ENCODE measurements at places on chromosomes 16 and 17.

DNA sequence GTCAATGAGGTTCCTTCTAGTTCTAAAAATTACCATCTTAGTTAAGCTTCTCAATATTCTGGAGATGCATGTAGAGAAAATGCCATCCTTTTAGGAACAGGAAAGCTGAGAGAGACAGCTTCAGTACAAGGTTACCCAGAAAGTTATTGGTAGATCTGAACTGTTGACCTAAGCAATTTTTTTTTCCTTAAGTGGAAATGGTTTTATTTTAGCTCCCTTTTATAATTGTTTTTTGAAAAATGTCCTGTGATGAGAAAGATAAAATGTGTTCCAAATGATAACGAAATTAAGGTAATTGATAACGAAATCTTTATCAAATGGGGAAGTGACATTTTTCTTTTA lies 8.2 kb downstream of the PSMD7 start:
- no peak for DNase-seq

DNA sequence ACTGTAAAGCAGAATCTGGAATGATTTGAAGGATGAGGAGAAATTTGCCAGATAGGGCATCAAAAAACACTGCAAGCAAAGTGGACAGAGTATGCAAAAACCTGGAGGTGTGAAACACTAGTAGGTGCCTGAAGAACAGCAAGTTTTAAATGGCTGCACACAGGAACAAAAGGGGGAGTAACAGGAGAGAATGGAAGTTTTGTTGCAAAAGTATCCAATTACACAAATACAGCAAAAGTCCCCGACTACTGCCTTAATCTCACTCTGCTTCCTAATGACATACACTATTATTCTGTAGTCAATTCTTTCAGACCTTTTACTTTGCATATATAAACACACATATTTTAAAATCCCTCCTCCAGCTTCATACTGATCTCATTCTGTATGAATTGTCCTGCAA lies 1.5 kb downstream of the HEATR6 start:
- no peak for DNase-seq

- DNase-seq: no peak
Measured at GRCh38 chr17:2995886-2996809, 67.3 kb downstream of the OR1D5 start.

DNA sequence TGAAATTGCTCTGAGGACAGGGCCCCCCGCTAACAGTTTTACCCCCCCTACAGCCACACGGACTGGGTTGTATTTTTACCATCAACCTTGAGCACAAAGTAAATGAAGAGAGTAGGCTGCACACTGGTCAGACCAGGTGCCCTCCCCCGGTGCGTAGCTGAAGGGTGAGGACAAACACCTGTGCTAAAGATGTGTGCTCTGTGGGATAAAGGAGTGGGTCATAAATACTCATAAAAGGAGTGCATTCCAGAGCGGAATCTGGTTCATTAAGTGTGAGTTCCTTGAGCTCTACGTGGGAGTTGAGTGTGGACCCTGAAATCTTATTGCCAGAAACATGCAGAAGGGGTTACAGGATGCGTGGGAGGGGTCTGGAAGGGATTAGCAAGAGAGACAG lies 217.0 kb downstream of the CCDC182 start:
- no peak for DNase-seq
